ENCODE measurements at places on chromosomes 13 and 19.

- peak; percentile 38 for DNase-seq
Measured at GRCh38 chr13:102879793-102880499, 34.1 kb downstream of the ERCC5 start.

- no peak for DNase-seq
Measured at GRCh38 chr13:40311356-40312101, 354.9 kb downstream of the FOXO1 start.

GRCh38 chr19:4472174-4472974 lies at the start of gene HDGFL2:
HDGFL2 (plus strand) TSS chr19:4472297; CDS start chr19:4472351, 54 bp downstream.
- DNase-seq: no peak

- no peak for DNase-seq
Measured at GRCh38 chr19:16566161-16566560, 6.1 kb downstream of the SLC35E1 start.

DNA sequence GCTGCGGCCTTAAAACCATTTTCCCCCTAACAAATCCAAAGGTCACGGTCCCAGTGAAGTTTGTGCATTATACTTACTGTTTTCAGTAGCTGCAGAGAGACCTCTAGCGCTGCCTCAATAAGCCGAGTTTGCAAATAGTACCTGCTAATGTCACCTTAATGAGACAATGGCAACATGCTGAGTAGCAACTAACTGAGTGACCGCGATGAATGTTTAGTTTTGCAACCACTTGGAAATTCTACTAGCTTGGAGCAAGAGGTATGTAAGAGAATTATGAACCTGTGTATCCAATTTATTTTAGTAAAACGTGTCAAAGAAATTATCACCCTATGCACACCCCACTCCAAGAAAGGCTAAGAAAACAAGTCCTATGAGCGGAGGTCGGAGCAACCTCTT lies 1.2 kb downstream of the KPNA3 start:
- no peak for DNase-seq

DNA sequence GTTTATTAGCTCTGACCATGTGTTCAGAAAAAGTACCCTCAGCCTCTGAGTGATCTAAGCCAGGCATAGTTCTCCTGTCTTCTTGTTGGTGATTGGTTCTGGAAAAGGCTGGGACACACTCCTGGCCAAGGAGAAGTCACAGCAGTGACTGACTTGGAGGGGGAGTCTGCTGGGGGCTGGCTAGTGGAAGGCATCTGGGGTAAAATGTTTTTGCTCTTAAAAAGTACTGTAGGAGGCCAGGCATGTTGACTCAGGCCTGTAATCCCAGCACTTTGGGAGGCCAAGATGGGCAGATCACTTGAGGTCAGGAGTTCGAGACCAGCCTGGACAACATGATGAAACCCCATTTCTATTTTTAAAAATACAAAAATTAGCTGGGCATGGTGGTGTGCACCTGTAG lies 21.7 kb downstream of the FAM187B start:
- DNase-seq: no peak

- DNase-seq: no peak
Measured at GRCh38 chr19:1149259-1150045, 24.6 kb downstream of the SBNO2 start.

- no peak for DNase-seq
Measured at GRCh38 chr13:109945206-109945960, 159.0 kb upstream of the IRS2 start.

GRCh38 chr13:44719857-44720671 lies 143.9 kb upstream of the TSC22D1 start:
- DNase-seq: no peak

GRCh38 chr19:32917616-32917996 lies 48.0 kb upstream of the SLC7A9 start:
- no peak for DNase-seq
